ENCODE measurements at places on chromosomes 7 and 10. TPM values are rescaled to one million over a fixed set of nuclear protein-coding genes. Genes with fewer than 3 reads are reported as not detected.

Gene LIPM
- polyA plus RNA-seq: not detected

Gene PIK3AP1
- polyA plus RNA-seq: 4.3 TPM

Gene CELF2
- 12.0 TPM for polyA plus RNA-seq

Gene LEP
- 0.48 TPM for polyA plus RNA-seq

Gene DGKB
- 3.2 TPM for polyA plus RNA-seq

Gene GARIN1A
- 1.8 TPM for polyA plus RNA-seq

Gene GNAT3
- polyA plus RNA-seq: not detected

Gene TUBAL3
- 0.13 TPM for polyA plus RNA-seq

Gene PDZD7
- polyA plus RNA-seq: 2.1 TPM

Gene LIMK1
- 25.6 TPM for polyA plus RNA-seq

Gene OR2A42
- 1.5 TPM for polyA plus RNA-seq

Gene GPR146
- polyA plus RNA-seq: 3.4 TPM

Gene KAZALD1
- polyA plus RNA-seq: 10.6 TPM

Gene CCDC136
- 12.3 TPM for polyA plus RNA-seq

Gene NCAPG2
- polyA plus RNA-seq: 24.6 TPM

Gene SLC18A3
- not detected for polyA plus RNA-seq

Gene TRIL
- polyA plus RNA-seq: 59.3 TPM

Gene FEZF1
- not detected for polyA plus RNA-seq

Gene UPK3BL2
- 10.9 TPM for polyA plus RNA-seq

Gene SPRN
- polyA plus RNA-seq: 5.1 TPM

Gene CREB5
- polyA plus RNA-seq: 8.1 TPM

Gene ECHDC3
- 15.6 TPM for polyA plus RNA-seq

Gene CDHR1
- 0.98 TPM for polyA plus RNA-seq

Gene WNT8B
- polyA plus RNA-seq: 1.0 TPM

Gene ADAM22
- polyA plus RNA-seq: 10.6 TPM

Gene TMEM213
- polyA plus RNA-seq: 49.6 TPM

Gene TMEM236
- 0.14 TPM for polyA plus RNA-seq

Gene RNF133
- not detected for polyA plus RNA-seq

Gene SPDYE16
- polyA plus RNA-seq: 1.9 TPM

Gene PPP3CB
- polyA plus RNA-seq: 59.6 TPM

Gene KMT2E
- polyA plus RNA-seq: 86.6 TPM

Gene STEAP4
- polyA plus RNA-seq: 0.12 TPM

Gene CAV1
- polyA plus RNA-seq: 26.3 TPM

Gene ZNF479
- not detected for polyA plus RNA-seq

Gene OR2A1
- not detected for polyA plus RNA-seq

Gene CCDC126
- polyA plus RNA-seq: 17.4 TPM

Gene ARHGEF35
- 24.4 TPM for polyA plus RNA-seq

Gene RAMP3
- polyA plus RNA-seq: 9.5 TPM

Gene LRRC17
- 75.0 TPM for polyA plus RNA-seq

Gene OR6V1
- polyA plus RNA-seq: not detected

Gene ANKRD61
- polyA plus RNA-seq: 0.70 TPM

Gene VGF
- polyA plus RNA-seq: 0.29 TPM

Gene DLX5
- polyA plus RNA-seq: not detected

Gene PODXL
- polyA plus RNA-seq: 816 TPM

Gene GLCCI1
- polyA plus RNA-seq: 26.1 TPM

Gene STK31
- polyA plus RNA-seq: 0.36 TPM

Gene SFRP4
- 1.9 TPM for polyA plus RNA-seq

Gene MOGAT3
- polyA plus RNA-seq: 1.1 TPM

Gene NEUROG3
- not detected for polyA plus RNA-seq

Gene GPR26
- not detected for polyA plus RNA-seq

Gene EPHB6
- polyA plus RNA-seq: 24.9 TPM

All from right renal pelvis (tissue), 4 donors.